Inflammatory macrophage treated with lipopolysaccharide for 4 hours (primary cell): ENCODE measurements at places on chromosomes 12 and 14.

DNA sequence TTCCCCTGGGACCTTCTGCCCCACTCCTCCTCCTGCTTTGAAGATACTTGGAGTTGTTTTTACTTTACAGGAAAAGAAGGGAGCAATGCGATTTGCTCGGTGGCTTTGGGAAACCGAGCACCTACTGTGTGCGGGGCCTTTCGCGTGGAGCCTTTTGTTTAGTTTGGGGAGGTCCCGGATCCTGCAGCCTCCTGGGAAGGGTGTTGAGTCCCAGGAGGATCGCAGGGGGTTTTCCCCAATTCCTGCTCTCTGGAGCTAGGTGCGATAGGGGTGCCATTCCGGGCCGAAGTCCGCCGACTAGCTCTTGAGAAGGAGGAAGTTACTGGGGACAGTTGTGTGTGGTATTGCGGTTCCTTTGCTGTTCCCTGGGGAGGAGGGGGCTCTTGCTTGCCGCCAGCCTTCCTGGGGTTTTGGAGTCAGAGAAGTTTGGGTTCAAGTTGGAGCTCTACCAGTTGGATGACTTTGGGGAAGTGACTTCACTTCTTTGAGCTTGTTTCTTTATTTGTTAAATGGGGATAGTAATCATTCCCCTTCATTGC, 1.1 kb downstream of the BRI3BP start:
- DNase-seq: peak; percentile 31

DNA sequence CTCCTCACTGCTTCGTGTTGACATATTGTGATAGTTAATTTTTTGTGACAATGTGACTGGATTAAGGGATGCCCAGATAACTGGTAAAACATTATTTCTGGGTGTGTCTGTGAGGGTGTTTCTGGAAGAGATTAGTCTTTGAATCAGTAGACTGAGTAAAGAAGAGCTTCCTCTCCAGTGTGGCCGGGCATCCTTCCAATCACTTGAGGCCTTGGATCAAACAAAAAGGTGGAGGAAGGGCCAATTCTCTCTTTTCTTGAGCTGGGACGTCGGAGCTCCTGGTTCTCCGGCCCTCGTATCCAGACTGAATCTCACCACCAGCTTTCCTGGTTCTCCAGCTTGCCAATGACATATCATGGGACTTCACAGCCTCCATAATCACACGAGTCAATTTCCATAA, 240.4 kb downstream of the CHST11 start:
- no peak for DNase-seq

DNA sequence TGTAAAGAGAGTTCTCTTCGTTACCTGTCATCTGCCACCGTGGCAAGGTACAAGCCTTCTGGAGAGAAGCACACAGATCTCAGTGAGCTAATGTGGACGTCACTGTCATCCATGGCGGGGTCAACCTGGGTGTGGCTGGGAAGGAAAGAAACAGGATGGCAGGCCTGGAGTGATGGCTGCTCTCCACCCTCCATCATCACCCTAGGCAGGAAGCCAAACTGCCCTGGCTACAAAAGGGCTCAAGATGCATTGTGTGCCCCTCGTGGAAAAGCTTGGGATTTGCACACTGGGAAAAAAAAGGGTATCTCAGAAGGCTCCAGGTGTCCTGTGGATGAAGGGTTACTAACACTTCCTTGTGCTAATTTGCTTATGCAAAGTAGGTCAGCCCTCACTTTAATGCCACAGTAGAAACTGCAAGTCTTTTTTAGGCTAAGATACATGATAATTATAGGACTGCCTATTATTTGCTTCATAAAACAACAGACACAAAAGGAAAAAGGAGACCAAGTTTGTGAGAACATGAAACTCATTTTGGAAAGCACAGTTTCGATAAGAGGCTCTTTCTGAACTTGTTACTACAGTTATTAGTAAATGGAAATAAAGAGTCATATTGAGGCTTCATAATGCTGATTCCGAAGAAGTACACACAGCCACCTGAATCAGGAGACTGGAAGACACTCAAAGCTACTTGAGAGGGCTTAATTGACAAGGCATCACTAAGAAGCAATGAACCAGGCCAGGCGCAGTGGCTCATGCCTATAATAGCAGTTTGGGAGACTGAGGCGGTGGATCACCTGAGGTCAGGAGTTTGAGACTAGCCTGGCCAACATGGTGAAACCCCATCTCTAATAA, 18.9 kb downstream of the RFC5 start:
- DNase-seq: no peak

- DNase-seq: peak; percentile 74
These were observed 18.7 kb downstream of the ZBTB39 start for GRCh38 chr12:56987551-56988053.

DNA sequence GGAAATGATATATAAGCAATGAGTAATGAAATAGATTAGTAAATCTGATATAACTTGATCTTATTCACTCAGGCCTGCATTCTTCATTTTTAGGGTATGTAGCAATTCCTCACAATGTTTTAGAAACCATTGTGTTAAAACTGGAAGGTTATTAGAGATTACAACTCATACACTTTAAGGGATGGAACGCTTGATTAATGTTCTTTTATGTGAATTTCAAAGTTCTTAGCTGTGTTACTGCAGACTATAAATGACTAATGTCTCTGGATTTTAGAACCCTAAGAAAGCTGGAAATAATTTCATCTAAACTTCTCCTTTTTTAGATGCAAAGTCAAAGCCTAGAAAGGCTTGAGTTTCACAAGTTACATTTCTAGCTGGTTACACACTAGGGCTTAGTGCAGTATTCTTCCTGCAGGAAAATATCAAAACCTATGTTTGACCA, 148.2 kb upstream of the CLEC14A start:
- no peak for DNase-seq

GRCh38 chr12:1591034-1591433, 3.3 kb downstream of the FBXL14 start:
- DNase-seq: no peak

DNA sequence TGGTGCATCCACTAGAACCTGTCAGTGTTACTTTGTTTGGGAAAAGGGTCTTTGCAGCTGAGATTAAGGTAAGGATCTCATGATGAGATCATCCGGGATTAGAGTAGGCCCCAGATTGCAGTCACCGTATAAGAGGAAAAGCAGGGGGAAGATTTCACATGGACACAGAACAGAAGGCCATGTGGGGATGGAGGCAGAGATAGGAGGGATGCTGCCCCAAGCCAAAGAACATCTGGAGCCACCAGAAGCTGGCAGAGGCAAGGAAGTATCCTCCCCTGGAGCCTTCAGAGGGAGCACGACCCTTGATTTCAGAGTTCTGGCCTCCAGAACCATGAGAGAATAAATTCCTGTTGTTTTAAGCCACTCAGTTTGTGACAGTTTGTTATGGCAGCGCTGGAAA, 39.6 kb downstream of the CMKLR1 start:
- DNase-seq: no peak

GRCh38 chr12:93358058-93358457, 19.7 kb upstream of the NUDT4 start:
- no peak for DNase-seq

GRCh38 chr12:88381466-88381865, 198.8 kb downstream of the KITLG start:
- DNase-seq: peak; percentile 46

- no peak for DNase-seq
These were observed 1.9 kb downstream of the TMEM263 start for GRCh38 chr12:106957583-106957982.

DNA sequence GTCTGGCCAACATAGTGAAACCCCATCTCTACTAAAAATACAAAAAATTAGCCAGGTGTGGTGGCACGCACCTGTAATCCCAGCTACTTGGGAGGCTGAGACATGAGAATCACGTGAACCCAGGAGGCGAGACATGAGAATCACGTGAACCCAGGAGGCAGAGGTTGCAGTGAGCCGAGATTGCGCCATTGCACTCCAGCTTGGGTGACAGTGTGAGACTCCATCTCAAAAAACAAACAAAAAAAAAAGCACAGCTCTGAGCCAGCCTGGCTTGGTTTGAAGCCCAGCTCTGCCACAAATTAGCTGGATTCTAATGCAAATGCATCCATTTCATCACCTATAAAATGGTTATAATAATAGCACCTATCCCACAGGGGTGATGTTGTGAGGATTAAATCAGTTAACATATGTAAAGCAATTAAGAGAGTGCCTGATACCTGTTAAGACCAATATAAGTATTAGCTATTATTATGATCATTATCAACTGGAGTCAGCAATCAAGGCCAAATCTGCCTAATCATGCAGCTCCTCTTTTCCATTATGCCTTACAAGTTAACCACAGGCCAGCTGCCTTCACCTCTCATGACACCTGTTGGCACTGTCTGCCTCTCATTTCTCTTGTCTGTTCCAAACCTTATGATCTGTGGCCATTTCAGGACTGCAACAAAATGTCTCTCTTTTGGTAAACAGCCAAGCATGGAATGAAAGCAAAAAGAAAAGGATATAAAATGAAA, 2.1 kb downstream of the GNPTAB start:
- DNase-seq: no peak

DNA sequence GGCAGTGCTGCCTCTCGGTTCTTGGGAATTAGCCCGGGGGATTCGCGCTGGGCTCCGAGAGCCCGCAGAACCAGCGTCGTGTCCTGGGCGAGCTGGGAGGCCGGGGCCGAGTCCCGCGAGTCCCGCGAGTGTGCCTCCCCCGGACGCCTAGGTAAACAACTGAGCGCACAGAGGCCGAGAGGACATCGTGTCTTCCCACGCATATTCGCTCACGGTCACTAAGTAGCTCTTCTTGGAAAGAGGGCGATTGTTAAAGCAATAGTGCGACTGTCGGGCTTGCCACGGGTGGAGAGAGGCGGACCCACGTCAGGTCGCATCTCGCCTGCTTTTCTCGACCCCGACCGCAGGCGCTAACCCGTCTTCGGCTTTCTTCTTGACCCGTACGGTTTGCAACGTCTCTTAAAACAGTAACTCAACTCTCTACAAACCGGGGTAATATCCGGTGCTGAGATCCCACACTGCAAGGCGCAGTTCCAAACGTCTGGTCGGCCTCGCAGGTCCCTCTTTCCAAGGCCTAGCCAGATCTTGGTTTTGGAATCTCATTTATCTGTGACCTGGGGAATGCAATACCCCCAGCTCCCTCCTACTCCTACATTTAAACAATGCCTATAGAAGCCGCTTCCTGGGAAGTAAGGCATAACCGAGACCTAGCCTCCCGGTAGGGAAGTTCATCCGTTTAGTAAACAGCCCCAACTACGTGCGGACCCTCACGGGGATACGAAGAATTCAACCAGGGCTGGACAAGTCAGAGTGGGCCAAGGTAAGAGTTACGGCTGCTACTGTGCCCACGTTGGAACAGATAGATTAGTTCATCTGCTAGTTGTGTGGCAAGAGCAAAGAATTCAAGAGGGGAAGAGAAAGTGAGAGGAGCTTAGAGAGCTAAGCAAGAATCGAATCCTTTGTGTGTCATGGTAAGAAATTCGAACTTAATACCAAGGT, 736 bp upstream of the PHLDA1 start:
- peak; percentile 84 for DNase-seq

DNA sequence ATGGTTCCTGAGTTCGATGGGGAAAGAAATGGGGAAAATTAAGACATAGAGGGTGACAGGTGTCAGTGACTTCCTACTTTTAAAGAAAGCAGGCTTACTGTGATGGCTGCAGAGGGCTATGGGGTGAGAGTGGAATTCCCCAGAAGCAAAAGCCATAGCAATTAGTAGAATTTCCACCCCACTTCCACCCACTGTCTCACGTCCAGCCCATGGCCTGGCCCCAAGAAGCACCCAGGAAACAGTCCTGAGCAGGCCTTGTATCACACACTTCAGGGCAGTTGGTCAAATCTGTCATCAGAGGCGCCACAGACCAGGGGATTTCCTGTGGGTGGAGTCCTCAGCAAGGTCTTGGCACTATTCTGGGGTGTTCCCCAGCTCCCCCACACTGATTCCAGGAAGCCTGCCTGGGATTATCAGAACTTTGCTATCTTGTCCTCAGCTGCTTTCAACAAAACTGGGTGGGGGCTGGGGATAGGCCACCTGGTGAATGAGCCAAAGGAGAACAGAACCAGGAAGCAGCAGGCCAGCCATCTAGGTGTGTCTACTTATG, 120.1 kb upstream of the CCND2 start:
- peak; percentile 96 for DNase-seq

- peak; percentile 33 for DNase-seq
These were observed 131.6 kb downstream of the PPFIA2 start for GRCh38 chr12:81627336-81628189.

DNA sequence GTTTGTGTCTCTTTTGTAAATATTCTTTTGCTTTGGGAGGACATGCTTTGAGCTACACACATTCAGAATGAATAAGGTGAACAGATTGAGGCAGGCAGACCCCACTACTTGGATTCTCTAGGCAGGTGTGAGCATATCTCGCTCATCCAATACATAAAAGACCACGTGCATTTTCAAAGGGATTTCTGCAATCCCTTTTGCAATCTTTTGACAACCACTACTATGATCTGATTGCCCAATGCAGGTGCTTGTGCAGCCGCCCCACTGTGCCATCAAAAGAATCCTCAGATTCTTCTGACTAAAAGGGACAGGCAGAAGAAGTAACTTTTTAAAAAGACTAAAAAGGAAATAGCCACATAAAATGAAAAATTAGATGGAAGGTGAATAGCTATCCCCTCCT, 341.4 kb downstream of the BMP4 start:
- DNase-seq: no peak

- no peak for DNase-seq
These were observed 4.0 kb upstream of the KRT73 start for GRCh38 chr12:52622349-52622748.

DNA sequence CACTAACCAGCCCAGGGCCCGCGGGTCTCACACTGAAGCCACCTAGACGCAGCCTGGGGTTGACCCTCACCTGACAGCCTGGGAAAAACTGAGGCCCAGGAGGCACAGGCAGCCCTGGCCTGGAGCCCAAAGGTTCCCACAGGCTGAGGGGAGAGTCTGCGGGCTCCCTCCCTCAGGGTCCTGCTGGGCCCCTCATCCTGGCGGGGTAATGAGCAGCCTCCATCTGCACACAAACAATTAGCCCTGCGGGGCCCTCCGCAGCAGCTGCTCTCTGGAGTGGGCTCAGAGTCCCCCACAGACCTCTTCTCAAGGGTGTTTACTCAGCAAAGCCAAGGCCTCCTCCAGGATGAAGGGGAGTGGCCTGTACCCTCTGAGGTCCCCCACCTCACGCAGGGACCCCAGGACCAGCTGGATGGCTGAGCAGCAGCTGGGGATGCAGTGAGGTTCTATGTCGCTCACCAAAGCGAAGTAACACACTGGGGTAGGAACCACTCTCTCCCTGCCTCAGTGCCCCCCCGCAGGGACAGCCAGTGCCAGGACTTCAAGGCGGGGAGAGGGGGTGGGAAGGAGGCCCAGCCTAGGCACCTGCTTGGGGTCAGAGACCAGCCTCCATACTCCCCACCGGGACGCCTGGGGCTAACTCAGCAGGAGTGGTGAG, 7.3 kb downstream of the AKT1 start:
- DNase-seq: no peak
